Kidney capillary endothelial cell (primary cell): ENCODE measurements at places on chromosomes 1 and 21.

- no peak for DNase-seq
Observed at GRCh38 chr21:45288441-45288841, 746 bp upstream of the POFUT2 start.

- no peak for DNase-seq
Observed at GRCh38 chr1:1918901-1919303, at the start of gene TMEM52. Gene TMEM52 (minus strand): TSS chr1:1919279. CDS start chr1:1919265, 14 bp downstream.

- no peak for DNase-seq
Observed at GRCh38 chr1:232447125-232447524, 182.8 kb downstream of the SIPA1L2 start.

- no peak for DNase-seq
Observed at GRCh38 chr1:178939338-178940067, 68.6 kb upstream of the ANGPTL1 start.

DNA sequence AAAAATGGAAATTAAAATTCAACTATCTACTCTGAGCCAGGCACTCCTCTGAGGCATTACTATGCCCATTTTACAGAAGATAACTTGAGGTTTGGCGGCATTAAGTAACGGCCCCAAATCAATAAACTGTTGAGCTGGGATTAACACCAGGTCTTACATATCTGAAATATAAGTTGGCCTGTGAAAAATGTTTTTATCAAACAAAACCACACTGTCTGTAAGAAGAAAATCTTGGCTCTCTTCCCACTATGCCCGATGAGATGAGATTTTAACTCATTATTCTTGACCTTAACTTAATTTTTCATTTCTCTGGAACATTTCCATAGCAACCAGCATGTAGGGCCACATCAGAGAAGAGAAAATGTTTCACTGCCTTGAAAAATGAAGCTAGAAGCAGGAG is 21.8 kb downstream of the RC3H1 start:
- no peak for DNase-seq

DNA sequence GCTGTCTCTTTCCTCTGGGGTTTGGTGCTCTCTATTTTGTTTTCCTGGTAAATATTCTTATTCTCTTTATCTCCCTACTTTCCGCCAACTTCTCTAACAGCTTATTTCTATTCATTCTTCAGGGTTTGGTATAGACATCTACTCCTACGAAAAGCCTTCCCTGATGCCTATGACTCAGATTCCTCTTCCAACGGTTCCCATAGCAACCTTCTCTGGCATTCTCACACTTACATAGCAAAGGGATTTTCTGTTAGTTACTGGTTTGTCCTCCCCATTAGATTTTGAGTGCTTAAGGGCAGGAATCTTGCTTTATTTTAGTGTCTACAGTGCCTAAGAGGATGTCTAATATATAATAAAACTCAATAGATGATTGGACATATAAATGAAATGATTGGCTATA is 407.6 kb upstream of the DEPDC1 start:
- DNase-seq: no peak
